Immature natural killer cell (primary cell): ENCODE measurements at places on chromosomes 3 and 15.

GRCh38 chr3:21328711-21329390, 422.2 kb downstream of the ZNF385D start:
- DNase-seq: no peak

GRCh38 chr3:186308549-186308948, 53.5 kb downstream of the DGKG start:
- DNase-seq: no peak

DNA sequence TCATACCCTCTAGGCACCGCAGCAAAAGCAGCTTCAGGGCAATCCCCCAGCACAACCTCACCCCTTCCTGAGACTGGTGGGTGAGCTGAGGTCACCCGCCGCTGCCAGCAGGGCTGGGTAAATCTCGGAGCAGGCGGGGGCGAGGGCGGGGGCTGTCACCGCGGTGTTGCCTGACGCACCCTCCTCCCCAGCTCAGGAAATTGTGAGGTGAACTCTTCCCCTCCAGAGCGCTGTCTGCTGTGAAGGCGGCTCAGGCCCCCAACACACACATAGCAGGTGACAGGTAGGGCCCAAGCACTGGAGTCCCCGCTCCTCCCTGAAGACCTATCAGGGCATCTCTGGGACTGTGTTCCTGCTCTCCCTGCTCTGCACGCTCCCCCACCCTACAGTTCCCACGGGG, 30.2 kb upstream of the FURIN start:
- DNase-seq: peak; percentile 94

- DNase-seq: no peak
Observed at GRCh38 chr3:74267131-74267530, 347.3 kb downstream of the CNTN3 start.

GRCh38 chr15:85439996-85440395, 59.6 kb downstream of the AKAP13 start:
- DNase-seq: no peak

GRCh38 chr15:65926899-65927298, 57.6 kb downstream of the RAB11A start:
- no peak for DNase-seq

- no peak for DNase-seq
Observed at GRCh38 chr15:101458158-101458900, 31.2 kb downstream of the PCSK6 start.

DNA sequence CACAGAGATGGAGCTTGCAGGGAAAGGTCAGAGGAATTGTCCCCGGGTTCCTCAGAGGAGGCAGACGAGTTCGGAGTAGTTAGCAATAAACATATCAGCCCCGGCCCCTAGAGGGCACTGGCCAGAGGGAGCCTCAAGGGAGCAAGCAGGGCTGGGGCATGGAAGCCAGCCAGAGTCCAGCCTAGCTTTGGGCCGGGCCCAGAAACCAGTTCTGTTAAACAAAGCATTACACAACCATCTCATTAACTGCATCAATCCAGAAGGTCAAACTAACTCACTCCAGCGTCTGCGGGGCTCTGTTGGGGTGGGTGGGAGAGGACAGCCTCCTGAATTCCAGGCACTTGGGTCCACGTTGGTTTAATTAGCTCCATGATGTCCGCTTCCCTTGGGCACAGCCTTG, 41.0 kb upstream of the IREB2 start:
- DNase-seq: no peak
